Right renal cortex interstitium (tissue), 3 donors: ENCODE measurements at places on chromosomes 11 and 22. TPM values are rescaled to one million over a fixed set of nuclear protein-coding genes. Genes with fewer than 3 reads are reported as not detected.
A peak's percentile ranks its signal among the peaks of the same experiment; 100 is the strongest.

- DNase-seq: no peak
Observed at GRCh38 chr11:6703247-6704063, 20.3 kb upstream of the MRPL17 start.

GRCh38 chr22:47001288-47001687, 238.8 kb downstream of the TBC1D22A start:
- no peak for DNase-seq

GRCh38 chr11:70242885-70243284, 27.6 kb upstream of the PPFIA1 start:
- DNase-seq: no peak

- DNase-seq: peak; percentile 57
Observed at GRCh38 chr11:4983841-4984240, 10.8 kb upstream of the OR51L1 start.

DNA sequence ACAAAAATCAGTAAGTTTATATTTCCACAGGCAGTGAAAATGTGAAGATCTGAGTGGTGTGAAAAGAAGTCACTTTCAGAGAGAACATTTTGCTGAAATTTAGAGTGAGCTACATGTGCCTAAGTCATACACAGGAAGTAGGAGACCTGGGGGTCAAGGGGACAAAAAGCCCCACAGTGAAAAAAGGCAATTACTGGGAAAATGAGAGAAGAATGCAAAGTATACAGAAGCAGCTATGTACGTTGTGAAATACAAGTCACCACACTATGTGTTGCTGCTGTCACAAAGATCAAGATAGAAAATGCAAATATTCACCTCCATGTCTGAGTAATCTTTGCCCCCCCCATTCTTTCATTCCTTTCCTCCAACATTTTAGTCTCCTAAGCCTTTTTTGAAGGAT, 21.6 kb upstream of the SESN3 start:
- no peak for DNase-seq

INS gene
- not detected for polyA plus RNA-seq

SLC5A12 gene
- 70.1 TPM for polyA plus RNA-seq

SLC22A6 gene
- polyA plus RNA-seq: 34.7 TPM

DNA sequence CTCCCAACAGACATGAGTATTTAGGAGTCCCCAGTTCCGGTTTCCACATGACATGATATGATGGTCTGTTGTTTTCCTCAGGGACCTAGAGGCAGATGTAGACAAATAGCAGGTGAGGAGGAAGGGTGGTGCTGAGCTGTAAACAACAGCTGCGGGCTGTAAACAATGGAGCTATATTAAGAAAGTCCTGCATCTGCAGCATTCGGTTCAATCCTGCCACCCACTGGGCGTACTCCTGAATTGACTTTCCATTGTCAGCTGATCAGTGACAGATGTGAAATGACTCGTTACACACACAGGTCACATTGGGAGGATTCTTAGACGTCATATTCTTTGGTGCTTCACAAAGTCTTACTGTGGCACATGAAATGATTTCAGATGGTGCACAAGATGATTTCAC, 26.8 kb upstream of the RAG1 start:
- DNase-seq: no peak
